ENCODE measurements at places on chromosomes 6 and 20. TPM values are rescaled to one million over a fixed set of nuclear protein-coding genes. Genes with fewer than 3 reads are reported as not detected.

The TREML2 gene
- 0.11 TPM for total RNA-seq

The FOXP4 gene
- total RNA-seq = 33.6 TPM

The TREM2 gene
- total RNA-seq = 0.88 TPM

The THBS2 gene
- total RNA-seq = 1.9 TPM

The IMPG1 gene
- total RNA-seq = not detected

The PPP1R14C gene
- total RNA-seq = 23.7 TPM

DNA sequence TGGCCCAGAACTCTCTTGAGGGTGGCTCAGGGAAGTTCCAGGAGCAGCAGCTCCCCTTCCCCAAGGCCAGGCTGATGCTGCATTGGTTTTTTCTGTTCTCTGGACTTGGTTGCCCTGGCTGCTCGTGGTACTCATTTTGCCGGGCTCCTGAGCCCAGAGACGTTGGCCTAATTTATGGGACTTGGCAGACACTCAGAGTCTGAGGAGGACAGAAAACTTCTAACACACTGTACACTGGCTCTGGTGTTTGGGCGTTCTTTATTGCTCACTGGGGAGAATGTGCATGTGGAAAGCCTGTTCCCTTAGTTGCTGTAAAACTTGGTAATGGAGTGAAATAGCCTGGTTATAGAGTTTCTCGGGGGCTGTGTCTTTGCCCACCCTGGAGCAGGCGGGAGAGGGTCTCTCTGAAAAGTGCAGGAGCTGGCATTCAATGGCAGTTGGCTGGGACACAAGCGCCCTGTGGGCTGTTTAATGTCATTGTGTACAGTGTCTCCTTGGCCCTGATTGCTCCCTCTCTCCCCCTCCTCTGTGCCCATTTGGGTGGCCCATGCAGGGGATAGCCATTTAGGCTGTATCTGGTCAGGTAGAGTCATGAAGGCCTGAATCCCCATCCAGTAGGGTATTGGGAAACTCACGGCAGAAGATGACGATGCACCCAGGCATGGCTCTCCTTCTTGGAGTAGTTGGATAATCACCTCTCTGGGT lies 109.3 kb downstream of the CDC5L start:
- DNase-seq = no peak

DNA sequence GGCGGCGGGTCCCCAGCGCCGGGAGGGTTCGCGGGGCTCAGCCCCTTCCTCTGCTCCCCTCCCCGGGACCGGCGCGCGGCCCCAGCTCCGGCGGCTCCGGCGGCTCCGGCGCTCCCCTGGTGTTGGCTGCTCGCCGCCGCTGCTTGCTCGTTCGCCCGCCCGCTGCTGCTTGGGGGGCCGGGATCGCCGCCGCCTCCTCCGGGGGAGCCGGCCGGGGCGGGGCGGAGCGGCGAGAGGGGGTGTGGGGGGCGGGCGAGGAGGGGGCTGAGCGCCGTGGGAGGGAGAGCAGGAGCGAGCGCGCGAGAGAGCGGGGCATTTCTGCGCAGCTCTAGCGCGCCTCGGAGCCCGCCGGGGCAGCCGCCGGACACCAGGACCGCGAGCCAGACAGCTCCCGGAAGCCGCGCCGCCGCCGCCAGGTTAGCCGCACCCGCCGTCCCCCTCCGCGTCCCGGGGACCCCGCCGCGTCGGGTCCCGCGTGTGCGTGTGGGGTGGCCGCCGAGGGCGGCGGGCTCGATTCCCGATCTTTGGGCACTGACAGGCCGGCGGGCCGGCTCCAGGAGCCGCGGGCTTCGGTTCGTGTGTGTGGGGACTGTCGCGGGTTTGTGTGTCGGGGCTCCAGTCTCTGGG lies 62.0 kb upstream of the EPB41L1 start:
- DNase-seq = no peak

DNA sequence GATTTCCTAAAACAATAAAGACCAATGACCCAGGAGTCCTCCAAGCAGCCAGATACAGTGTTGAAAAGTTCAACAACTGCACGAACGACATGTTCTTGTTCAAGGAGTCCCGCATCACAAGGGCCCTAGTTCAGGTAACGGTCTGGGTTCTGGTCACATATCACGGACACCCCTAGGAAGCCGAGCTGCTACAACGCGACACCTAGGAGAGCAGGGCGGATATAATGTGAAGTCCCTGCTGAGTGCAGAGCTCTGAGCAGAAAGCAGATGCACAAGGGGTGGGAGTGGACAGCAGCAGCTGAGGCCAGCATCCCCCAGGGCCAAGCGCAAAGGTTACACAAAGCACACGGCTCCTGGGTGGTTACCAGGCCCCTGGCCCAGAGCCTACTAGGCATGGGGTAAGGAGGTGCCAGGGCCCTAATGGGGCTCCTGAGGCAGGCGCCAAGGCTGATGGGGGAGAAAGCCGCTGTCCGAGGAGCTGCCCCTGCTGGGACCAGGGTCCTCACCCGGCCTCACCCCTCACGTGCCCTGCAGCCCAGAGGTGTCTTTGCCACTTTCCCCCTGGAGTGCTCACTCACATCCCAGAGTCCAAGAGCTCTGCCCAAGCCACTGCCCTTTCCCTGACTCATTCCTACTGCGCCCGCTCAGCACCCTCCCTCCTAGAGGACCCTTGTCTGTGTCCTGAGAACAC lies 8.4 kb downstream of the CST7 start:
- DNase-seq = no peak

DNA sequence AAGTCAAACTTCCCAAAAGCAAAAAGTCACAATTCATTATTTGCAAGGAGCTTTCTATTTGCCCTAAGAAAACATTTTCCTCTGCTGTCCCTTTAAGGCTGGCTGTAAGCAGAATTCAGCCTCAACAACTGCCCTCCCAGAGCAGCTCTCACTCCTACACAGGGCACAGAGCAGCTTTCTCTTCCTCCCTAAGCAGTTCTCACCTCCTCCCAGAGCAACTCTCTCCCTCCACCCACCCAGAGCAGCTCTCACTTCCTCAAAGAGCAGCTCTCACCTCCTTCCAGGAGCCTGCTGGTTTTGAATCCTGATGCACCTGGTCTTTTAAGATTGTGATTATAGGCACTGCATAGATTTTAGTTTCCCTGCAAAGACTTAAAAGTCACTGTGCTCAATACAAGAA lies 120.6 kb upstream of the TMEM181 start:
- no peak for DNase-seq

- DNase-seq = no peak
Observed at GRCh38 chr6:150745896-150746295, 119.6 kb upstream of the MTHFD1L start.

GRCh38 chr6:134004714-134005113 lies 47.7 kb downstream of the SLC2A12 start:
- DNase-seq = no peak

GRCh38 chr20:5735845-5736510 lies 14.2 kb upstream of the SHLD1 start:
- peak; percentile 45 for DNase-seq

- DNase-seq = no peak
Observed at GRCh38 chr6:52984247-52984646, 10.8 kb downstream of the GSTA4 start.

DNA sequence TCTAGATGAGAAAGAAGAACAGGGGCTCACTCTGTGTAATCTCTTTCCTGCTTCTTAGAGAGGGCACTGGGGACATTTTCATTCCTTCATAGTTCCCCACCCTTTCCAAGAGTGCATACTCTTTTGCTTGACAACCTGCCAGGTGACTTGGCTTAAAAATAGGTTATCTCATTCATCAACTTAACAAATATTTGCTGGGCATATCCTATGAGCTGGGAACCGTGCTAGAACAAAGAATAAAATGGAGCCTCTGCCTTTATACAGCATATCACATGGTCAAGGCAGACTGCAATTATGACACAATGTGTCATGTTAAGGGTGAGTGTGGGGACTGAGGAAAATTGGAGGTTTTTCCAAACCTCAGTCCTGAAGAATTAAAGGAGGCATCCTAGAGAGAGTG lies 209.8 kb upstream of the FOXA2 start:
- no peak for DNase-seq

GRCh38 chr6:122059918-122060317 lies 339.5 kb upstream of the HSF2 start:
- DNase-seq = no peak

DNA sequence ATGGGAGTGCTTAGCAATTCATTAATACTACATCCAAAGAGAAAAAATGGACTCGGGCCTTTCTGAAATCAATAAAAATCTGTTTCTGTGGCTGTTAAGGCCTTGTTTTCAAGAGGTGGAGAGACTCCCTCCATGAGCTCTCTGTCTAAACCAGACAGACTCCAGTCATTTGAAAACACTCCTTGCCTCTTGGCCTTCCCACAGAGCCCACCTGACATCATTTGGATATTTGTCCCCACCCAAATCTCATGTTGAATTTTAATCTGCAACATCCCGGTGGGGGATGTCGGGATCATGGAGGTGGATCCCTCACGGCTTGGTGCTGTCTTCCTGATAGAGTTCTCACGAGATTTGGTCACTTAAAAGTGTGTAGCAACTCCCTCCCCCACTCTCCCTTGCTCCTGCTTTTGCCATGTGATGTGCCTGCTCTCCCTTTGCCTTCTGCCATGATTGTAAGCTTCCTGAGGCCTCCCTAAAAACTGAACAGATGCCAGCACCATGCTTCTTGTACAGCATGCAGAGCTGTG lies 226.3 kb downstream of the TBXT start:
- DNase-seq = no peak

DNA sequence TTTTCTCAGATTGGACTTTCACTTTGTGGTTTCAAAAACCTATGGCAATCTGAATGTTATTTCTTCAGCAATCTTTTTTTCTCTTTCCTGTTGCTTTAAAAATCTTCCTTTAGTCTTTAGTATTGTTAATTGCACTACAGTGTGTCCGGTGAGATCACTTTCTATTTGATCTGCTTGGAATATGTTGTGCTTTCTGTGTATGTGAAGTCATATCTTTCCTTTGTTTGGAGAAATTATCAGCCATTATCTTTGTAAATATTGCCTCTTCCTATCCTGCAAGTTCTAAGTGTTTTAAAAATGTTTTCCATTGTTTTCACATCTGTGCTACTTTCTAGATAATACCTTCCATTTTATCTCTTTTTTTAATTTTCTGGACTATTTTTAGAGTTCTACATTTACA lies 171.4 kb upstream of the PRSS16 start:
- no peak for DNase-seq

DNA sequence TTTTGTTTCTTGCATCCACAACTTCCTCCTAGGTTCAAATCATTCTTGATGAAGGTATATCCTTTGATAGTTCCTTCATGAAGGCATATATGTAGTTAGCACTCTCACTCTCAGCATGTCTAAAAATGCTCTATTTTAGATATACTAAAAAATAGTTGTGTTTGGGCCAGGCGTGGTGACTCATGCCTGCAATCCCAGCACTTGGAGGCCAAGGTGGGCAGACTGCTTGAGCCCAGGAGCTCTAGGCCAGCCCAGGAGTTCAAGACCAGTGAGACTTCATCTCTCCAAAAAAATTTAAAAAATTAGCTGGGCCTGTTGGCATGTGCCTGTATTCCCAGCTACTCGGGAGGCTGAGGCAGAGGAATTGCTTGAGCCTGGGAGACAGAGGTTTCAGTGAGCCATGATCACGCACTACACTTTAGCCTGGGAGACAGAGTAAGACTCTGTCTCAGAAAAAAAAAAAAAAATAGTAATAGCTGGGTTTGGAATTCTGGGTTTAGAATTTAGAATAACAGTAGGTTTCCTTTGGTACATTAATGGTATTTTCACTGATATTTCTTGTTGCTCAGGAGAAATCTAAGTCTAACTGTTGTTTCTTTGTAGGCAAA lies 7.0 kb downstream of the SERAC1 start:
- DNase-seq = no peak

DNA sequence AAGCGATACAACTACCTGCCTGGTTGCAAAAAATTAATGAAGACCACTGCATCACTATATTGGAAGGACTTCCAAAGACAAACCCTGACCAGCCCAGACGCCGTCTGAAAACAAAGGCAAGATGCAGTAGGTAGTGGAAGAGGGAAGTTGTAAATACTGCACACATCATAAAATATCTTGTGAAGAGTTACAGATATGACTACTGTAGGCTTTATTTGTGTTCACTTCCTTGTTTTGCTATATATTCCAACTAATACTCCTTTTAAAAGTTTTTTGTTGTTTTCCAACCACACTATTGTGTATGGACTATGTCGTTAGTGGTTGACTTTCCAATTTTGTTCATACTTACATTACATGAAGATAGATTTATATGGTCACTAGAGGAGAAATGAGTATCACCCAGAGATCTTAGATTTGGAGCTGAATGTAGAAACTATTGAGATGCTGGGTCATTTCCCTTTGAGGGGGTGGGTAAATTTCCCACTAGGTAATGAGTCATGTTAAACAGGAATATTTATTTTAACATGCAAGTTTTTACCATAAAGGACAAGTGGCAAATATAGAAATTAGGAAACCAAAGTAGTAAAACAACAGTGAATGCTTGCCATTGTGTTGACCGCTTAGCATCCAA lies 16.6 kb upstream of the TXLNB start:
- no peak for DNase-seq

GRCh38 chr20:16517946-16518783 lies 55.1 kb downstream of the KIF16B start:
- DNase-seq = peak; percentile 57

- DNase-seq = no peak
Observed at GRCh38 chr6:45654673-45655072, 276.9 kb upstream of the SUPT3H start.

DNA sequence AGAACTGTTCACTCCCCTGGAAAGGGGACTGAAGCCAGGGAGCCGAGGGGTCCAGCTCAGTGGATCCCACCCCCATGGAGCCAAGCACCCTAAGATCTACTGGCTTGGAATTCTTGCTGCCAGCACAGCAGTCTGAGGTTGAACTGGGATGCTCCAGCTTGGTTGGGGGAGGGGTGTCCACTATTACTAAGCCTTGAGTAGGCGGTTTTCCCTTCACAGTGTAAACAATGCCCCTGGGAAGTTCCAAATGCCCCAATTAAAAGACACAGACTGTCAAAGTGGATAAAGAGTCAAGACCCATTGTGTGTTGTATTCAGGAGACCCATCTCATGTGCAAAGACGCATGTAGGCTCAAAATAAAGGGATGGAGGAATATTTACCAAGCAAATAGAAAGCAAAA lies 150.2 kb downstream of the LPA start:
- no peak for DNase-seq

DNA sequence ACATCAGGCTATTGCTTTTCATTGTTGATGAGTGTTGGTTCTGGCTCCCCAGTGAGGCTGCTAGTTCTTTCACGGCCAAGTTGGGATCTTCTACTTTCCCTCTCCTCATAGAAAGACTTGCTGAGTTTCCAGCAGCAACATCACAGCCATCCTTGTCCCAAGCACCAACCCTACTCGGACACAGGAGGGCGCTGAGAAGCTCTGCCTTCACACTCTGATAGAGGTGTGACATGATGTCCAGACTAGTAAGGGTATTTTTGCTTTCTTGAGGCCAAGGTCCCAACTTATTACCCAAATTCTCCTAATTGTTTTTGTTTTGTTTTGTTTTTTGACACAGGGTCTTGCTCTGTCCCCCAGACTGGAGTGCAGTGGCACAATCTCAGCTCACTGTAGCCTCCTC lies 3.0 kb upstream of the GCM1 start:
- DNase-seq = no peak

DNA sequence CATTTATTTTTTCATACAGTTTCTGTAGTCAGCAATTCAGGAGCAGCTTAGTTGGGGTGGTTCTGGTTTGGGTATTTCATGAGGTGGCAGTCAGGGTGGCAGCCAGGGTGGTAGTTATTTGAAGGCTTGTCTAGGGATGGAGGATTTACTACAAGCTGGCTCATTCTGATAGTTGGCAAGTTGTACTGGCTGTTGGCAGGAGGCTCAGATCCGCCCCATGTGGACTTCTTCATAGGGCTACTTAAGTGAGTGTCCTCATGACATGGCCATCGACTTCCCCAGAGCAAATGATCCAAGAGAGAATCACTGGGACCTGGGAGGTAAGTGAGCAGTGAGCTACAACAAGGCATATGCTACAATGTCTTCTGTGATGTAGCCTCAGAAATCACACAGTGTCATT lies 22.4 kb upstream of the CDKAL1 start:
- DNase-seq = no peak

GRCh38 chr20:61976644-61977418 lies 88.8 kb downstream of the TAF4 start:
- DNase-seq = no peak

Data from colonic mucosa (tissue), 4 donors.